ENCODE measurements at places on chromosomes 11 and 22.

GRCh38 chr11:108069947-108070346, 51.4 kb upstream of the ACAT1 start:
- no peak for DNase-seq

- DNase-seq = no peak
Observed at GRCh38 chr11:113538451-113539412, 63.5 kb upstream of the DRD2 start.

DNA sequence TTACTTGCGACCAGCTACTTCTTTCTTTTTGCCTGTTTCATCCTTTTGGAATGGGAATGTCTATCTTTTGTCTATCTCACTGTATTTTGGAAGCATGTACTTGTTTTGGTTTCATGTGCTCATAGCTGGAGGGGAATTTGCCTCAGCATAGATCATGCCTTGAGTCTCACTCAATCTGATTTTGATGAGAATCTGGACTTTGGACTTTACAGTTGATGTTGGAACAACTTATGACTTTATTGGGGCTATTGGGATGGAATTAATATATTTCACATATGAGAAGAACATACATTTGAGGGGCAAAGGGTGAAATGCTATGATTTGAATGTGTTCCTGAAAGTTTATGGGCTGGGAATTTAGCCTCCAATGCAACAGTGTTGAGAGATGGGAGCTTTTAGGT, 206.2 kb upstream of the DDI1 start:
- DNase-seq = no peak

- DNase-seq = no peak
Observed at GRCh38 chr11:121767433-121767832, 314.7 kb upstream of the SORL1-AS1 start.

- DNase-seq = no peak
Observed at GRCh38 chr11:27608951-27609350, 91.3 kb downstream of the BDNF start.

GRCh38 chr11:35683728-35684339, 21.3 kb downstream of the TRIM44 start:
- no peak for DNase-seq

DNA sequence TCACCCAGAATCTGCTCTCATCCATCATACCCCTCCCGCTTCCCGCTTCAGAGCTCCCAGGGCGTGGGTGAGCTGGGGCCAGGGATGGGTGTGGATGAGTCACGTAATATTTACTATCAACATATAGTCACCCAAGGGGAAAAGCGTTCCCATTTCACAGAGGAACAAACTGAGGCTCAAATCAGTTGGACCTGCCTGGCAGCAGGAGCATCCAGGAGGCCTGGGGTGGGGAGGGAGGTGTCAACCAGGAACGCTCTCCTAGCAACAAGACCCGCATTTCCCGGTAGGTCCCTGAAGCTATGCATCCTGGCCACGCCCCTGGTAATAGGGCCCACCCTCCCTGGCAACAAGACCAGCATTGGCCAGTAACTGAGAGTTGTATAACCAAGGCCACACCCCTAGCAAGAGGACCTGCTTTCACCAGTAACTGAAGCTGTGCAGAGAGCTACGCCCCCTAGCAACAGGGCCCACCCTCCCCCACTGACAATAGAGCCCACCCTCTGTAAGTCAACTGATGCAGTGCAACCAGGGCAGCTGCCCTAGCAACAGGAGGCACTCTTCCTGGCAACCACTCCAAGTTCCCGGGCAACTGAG, 32.7 kb upstream of the TXNRD2 start:
- no peak for DNase-seq

DNA sequence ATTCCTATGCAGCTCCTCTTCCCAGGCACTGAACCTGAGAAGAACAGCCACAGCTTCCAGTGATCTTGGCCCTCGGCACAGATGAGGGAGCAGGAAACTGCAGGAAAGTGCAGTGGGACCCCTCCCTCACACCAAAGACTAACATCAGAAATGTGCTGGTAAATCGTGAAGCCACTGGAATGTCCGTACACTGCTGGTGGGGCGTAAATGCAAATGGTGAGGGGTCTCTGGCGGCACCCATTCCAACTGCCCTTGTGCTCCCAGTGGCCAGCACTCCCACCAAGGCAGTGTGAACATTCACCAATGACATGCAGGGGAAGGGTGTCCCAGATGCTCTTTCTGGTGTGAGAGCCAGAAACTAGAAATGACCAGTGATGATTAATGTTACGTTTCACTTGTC, 574.0 kb downstream of the BRD1 start:
- DNase-seq = no peak

GRCh38 chr11:59755701-59756557, 753 bp downstream of the STX3 start:
- peak; percentile 42 for DNase-seq

- DNase-seq = no peak
Observed at GRCh38 chr22:23365524-23365923, 185.2 kb downstream of the BCR start.

GRCh38 chr11:47508240-47508957, 44.5 kb downstream of the CELF1 start:
- no peak for DNase-seq

DNA sequence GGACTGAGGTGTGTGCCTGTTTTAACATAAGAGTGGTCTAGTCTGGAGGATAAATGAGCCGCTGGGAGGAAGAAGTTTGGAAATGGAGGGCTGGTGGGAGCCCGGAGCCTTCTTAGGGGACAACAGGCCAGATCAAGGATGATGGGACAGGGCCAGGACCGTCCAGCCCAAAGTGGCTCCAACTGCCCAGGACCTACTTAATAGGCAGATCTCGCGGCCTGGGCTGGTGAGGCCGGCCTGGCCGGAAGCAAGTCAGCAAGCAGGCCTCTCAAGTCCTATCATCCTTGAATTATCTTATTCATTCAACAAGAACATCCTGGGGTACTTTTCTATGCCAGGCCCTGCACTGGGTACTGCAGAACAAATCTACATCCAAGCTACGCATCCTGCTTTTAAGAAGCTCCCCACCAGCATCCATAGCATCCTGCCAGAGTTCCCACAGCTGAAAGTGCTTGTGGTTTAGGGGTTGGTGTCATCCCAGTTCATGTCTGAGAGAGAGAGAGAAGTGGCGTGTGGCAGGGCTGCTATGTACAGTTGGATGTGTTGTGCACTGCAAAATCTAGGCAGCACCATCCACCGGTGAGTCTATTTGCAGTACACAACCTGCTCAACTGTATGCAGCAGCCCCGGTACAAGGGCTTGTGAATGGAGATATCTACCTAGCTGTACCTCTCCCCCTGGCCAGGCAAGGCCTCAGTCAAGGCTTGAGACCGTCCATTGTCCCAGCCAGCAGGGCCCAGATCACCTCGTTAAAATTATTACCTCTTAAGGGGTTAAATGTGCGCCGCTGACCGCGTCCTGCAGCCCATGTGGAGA, 82.1 kb downstream of the FBLN1 start:
- DNase-seq = no peak

DNA sequence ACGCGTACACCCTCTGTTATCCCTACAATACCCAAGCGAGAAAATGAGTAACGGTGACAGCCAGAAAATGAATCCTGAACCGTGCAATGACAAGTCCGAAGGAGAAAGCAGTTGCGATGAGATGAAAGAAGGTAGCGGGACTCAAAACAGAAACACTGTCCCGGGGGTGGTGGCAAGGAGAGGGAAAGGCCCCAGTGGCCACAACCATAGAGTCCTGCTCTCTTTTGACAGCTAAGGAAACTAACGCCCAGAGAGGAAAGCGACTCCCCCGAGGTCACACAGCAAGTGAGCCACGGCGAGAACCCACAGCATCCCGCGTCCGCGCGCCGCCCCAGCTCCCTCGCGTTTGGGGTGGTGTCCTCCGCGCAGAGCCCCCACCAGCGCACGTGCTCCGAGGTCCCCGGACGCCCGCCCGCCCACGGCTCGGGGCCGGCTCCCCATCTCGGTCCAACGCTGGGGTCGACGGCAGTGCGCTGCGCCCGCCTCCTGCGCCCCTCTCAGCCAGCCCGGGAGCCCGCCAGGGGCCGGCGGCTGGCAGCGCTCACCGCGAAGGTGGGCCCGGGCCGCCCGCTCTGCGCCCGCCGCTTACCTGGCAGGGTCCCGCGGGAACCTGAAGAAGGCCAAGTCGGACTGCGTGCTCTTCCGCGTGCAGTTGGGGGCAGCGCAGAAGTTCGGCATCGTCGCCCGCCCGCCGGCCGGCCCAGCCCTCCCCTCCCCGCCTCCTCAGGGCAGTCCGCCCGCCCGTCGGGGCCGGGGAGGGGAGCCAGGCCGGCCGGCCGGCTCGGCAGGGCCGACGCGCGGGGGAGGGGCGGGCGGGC, 564 bp downstream of the THAP12 start:
- DNase-seq = peak; percentile 57

DNA sequence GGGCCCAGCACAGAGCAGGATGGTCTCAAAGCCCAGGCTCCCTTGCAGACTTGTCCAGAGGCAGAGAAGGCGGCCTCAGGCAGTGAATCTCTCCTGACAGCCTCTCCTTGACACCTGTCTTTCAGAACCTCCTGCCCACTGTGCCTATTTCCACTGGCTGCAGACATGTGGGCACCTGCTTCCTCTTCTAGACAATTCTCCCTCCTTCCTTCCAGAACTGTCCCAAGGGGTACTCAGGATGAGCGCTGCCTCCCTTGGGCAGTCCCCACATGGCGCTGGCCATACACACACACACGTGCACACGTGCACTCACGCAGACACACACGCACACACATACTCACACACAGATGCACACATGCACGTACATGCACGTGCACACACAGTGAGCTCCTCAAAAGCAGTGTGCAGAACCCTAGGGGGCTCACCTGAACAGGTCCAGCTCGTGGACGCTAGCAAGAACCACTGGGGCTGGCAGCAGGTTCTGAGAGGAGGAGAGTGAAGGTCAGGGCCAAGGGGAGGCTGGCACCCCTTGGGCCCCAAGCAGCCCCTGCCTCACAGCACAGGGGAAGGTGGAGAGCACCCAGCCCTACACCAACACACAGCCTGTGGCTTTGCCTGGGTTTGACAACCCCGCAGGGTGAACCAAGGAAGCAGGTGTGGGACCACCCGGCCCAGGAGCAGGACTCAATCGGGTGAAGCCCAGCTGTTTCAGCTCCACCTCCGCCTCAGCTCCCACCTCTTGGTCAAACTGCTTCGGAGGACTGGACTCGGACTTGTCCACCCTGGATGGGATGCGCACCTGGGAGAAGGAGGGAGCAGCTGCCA, 8.1 kb upstream of the PLXNB2 start:
- DNase-seq = no peak

DNA sequence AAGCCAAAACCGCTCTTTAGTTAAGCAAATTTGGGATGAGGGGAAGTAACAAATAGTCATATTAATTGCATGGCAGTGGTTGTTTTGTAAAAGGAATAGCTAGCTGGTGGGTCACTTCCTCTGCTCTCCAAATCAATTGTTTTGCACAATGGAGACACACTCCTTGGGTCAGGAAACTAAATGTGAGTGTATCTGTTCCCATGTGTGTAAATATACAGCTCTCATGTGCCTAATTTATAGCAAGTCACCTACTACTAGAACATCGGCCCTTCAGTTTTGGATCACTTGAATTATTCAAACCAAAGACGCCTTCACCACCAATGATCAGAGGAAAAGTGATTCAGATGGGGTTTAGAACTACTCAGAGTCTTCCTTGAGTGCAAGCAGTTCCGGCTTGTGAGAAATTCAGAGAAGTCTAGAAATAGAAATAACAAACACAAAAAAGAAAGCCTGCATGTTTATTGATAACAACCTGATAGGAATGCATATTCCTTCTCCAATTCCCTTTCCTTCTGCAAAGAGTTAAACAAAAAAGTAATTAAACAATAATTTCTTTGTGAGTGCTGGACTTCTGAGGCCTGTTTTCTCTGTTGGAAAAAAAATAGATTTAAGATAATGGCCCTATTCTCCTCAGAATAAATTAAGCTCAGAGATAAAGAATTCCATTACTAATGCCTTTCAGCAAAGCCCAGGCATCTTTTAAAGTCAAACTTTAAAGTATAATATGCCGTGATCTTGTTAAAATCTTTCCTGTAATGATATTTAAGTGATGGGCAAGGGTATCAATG, 100.4 kb downstream of the KIRREL3 start:
- no peak for DNase-seq

GRCh38 chr11:118343248-118343647, 743 bp upstream of the CD3D start:
- no peak for DNase-seq

DNA sequence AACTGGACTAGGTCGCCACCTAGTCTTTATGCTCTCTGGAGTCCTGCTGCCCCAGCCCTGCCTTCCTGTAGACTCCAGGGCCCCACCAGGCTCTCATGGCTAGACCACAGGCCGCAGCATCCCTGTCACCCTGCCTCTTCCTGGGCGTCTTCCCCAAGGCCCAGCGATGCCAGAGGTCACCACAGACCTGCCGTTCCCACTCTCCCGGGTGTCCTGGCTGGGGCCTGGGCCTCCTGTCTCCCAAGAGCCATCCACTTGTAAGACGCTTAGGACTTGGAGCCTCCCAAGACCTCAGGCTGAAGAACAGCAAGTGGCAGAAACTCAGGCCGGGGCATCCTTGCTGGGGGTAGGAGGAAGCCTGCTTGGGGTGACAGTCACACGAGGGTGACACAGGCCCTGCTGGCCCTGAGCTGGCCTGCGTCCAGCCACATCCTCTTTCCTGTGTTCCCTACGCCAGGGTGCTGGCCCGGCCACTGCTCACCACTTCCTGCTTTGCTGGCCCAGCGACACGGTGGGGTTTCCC, 2.0 kb upstream of the TCIRG1 start:
- DNase-seq = no peak

GRCh38 chr22:37121887-37122591, 12.5 kb upstream of the TMPRSS6 start:
- DNase-seq = peak; percentile 86

- DNase-seq = no peak
Observed at GRCh38 chr11:14579646-14580045, 59.5 kb upstream of the PSMA1 start.

- DNase-seq = peak; percentile 87
Observed at GRCh38 chr11:128422576-128423370, 164.6 kb downstream of the ETS1 start.

- DNase-seq = peak; percentile 3
Observed at GRCh38 chr11:28697920-28698827, 590.0 kb downstream of the METTL15 start.

- DNase-seq = no peak
Observed at GRCh38 chr22:32828561-32828960, 27.1 kb downstream of the TIMP3 start.

GRCh38 chr22:17281026-17281425, 61.8 kb upstream of the ADA2 start:
- DNase-seq = no peak

Data from stimulated activated CD4-positive, alpha-beta T cell treated with anti-CD3 and anti-CD28 coated beads, Interleukin-4, amount 100 ng/mL, for 1 hour (primary cell).